Activated naive CD8-positive, alpha-beta T cell treated with anti-CD3 and anti-CD28 coated beads for 36 hours (primary cell): ENCODE measurements at places on chromosomes 1 and 21. TPM values are rescaled to one million over a fixed set of nuclear protein-coding genes. Genes with fewer than 3 reads are reported as not detected.

- peak; percentile 34 for DNase-seq
Measured at GRCh38 chr1:183227422-183228346, 41.6 kb downstream of the LAMC2 start.

GRCh38 chr1:119071321-119071720, 69.1 kb downstream of the WARS2 start:
- no peak for DNase-seq

- DNase-seq: no peak
Measured at GRCh38 chr1:243482141-243483022, 226.5 kb downstream of the SDCCAG8 start.

- DNase-seq: no peak
Measured at GRCh38 chr1:175363031-175363430, 170.5 kb upstream of the KIAA0040 start.

DNA sequence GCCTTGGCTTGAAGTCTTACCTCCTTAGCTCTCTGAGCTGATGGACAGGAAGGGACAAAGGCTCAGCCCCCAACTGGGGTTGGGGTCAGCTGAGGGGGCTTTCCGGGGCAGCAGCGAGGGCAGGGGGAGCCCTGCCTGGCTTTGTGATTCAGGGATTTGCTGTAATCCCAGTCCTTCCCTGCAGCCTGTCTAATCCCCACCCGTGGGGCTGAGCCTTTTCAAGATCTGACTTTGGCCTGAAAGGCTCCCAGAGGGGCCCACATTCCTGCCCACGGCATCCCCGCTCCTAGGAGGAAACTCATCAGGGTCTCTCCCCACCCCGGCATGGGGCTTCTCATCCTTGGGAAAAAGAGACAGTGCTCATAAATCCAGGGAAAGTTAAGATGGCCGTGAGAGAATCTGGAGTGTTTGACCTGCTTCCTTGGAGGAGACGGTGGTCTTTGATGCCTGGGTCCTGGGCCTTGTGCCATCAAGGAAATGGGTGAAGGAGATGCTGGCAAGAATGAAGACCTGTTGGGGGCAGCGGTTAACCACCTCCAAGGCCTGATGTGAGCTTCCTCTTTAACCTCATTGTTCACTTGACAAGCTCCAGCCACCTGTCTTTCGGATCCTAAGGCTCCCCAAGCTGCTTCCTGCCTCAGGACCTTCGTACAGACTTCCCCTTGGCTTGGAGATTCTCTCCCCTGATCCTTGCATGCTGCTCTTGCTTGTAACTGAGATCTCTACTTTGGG, 83.1 kb upstream of the WNT4 start:
- no peak for DNase-seq

DNA sequence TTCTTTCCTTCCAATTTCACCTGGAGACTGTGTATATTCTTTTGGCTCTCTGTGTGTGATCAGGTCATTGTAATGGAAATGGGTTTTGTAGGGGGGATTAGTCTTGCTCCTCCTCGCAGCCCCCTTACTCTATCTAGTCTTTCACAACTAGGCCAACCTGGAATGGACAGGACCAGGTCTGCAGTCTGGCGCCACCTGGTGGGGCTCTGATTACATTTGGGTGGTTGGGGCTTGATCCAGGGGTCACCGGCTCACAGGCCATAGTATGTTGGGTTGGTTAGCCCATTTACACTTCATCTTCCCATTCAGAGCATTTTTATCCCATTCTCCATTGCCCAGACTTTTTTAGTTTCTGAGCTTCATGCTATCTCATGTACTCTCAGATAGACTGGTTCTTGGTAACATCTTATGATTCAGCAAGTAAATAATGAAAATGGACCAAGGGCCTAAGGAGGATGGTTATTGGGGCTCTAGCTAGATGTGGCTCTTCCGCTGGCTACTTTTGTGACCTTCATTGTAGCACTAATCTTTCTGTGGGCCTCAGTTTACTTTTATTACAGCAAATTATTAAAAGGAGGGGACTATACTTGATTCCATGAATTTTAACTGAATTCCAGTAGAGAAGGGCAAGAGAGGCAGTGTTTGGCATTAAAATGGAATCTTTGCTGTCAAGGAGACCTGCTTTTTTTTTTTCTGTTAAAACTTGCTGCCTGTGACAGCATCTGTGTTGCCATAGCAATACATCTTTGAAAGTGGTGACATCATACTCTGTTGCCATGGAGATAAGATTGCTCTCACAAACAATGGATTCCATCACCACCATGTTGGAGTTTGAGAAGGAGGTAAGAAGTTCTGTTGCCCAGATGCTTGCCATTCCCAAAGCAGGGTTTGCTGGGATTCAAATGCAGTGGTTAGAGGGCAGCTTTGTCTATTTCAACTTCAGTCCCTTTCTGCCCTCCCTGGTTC, 150.1 kb downstream of the PLXNA2 start:
- DNase-seq: peak; percentile 61

DNA sequence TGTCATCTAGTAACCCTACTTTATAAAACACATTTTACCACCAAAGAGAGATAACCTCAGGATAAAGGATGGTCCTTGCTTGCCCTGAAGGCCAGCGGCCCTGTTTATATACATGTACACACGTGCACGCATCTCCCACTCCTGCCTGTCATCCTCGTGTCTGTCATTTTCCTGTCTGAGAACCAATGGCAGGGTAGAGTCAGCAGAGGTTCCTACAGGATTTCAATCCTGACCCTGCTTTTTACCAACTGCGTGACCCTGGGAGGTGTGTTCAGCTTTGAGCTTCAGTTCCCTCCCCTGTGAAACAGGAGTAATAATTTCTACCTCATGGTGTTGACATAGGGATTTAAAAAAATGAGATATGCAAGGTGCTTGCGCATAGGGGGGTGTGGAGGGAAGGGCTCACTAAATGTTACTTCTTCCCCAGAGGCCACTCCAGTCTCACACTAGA, 12.3 kb upstream of the RASSF5 start:
- DNase-seq: no peak

DNA sequence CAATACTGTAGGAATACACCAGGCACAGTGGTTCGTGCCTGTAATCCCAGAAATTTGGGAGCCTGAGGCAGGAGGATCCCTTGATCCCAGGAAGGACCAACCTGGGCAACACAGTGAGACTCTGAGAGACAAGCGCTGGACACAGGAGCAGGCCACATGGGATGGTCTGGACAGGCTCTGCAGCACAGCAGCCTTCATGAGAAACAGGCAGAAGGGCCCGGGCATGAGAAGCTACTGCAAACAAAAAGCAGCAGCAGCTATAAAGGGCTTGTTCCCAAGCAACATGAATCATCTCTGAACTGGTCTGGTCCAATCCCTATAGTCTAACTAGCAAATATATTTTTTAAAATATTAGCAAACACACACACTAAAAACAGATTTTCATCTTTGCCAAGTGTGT, 35.5 kb upstream of the SLAMF9 start:
- no peak for DNase-seq

DNA sequence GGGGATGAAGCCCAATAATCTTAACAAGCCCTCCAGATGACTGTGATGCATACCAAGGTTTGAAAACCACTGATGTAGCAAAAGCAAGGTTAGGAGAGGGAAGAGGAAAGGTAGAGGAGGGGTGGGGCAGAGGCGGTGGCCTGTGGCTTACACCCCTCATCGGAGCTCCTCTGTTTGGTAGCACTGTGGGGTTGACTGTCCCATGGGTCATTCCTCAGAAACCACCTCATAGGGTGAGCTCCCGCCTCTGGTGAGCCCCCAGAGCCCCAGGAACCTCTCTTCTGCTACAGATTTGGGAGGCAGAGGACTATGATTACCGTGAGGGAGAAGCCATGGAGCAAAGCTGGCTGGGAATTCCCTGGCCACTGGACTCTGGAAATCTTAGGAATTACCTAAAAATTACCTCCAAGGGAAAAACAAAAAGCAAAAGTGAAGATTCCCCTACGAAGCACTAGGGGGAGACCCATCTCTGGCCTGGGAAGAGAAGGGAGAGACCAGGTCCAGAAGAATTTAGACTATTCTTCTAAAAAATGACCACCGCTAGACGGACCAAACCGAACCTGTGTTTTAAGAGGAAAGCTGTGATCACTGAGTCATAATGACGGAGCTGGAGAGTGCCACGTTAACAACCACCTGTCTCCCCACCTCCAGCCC, 1.5 kb upstream of the RASSF5 start:
- DNase-seq: no peak

ORC1 gene
- 54.3 TPM for total RNA-seq

SPAG17 gene
- total RNA-seq: not detected

SPRR4 gene
- not detected for total RNA-seq

RGS1 gene
- 8.4 TPM for total RNA-seq

CFAP45 gene
- 0.78 TPM for total RNA-seq

ITPKB gene
- total RNA-seq: 30.8 TPM

FAM163A gene
- total RNA-seq: not detected
